GM04503 (cell line): ENCODE measurements at places on chromosomes 11 and 22.

DNA sequence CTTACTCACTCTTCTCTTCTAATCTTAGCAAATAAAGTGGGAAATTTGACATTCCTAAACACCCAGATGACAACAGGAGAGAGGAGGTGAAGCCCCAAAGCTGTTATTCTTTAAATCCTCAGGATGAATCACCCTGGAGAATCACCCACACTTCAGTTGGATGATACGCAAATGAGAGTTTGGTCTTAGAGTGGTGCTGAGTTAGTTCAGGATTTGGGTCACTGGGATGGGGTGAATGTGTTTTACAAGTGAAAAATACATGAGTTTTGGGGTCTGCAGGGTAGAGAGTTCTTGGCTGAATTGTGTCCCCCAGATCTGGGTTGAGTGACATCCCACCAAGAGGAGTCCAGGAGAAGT is 117.2 kb downstream of the GGTLC2 start:
- DNase-seq, result no peak

- no peak for DNase-seq
Measured at GRCh38 chr11:32478277-32478731, 43.0 kb upstream of the WT1 start.

DNA sequence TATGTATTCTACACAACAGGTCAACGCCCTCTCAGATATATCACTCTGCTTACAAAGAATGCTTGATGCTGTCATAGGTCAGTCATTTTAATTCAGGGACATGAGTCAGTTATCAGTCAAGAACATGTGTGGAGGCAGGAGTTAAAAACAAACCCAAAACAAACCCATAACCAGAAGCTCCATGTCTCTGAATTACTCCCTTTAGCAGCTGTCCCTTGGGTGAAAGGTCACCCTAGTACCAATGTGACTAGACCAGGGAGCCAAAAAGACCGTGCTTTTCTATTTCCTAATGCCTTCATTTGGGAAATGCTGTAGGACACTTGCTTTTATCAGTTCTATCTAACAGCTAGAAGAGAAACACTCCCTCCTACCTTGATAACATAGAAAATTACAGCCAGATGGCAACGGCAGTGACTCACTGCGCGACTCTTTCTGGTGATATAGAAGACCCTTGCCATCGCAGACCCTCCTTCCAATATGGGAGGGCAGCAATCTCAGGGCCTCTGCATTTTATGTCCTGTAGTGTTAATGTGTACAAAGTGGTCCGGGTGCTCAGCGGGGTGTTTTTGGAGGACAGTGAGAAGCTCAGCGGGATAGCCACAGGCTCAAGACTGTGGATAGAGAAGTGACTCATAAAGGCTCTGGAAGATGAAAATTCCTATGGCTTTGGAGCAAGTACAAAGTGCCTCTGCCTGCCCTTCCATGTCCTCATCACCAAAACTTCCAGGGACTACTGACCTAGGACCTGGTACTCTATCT is 24.8 kb downstream of the APOL5 start:
- DNase-seq, result peak; percentile 72

GRCh38 chr11:118791961-118792569 is 1.1 kb upstream of the DDX6 start:
- no peak for DNase-seq

DNA sequence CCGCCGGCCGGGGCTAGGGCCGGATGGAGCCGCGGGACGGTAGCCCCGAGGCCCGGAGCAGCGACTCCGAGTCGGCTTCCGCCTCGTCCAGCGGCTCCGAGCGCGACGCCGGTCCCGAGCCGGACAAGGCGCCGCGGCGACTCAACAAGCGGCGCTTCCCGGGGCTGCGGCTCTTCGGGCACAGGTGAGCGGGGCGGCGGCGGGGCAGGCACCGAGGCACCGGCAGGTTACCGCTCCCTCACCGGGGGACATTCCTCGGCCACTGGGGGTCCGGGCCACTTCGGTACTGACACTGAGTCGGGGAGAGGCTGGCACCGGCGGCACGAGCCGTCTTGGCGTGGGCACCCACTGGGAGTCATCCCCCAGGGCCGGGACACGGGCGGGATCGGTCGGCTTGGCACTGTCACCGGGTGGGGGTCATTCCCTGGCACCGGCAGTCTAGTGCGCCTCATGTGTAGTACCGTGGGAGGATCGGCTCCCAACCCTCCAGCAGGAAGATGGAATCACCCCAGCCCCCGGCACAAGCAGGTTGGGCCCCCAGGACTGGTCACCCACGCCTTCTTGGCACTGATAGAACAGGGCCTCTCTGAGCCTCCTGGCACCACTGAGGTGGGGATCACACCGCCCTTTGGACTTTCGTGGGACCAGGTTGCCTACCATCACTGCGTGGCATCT is 511 bp downstream of the DGKZ start:
- DNase-seq, result no peak

DNA sequence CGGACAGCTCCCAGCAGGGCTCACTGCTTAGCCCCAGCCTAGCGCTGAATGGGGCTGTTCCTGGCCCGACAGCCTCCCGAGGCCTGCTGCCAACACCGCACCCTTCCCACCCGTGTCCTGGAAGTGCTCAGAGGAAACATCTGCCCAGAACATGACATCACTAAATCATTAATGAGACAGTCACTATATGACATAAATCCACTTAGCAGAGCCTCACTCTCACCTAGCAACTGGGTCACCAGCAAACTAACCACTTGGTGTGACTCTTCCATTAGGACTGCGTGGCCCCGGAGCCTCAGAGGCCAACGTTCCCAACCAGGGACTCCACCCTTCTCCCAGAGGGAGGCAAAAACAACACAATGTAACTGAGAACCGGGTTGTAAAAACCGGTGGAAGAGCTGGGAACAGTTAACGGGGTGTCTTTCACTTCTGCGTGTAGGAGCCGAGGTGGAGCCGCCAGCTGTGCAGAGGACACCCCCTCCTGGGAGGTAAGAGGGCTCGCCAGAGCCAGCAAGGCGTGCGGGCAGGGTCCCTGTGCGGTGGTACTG is 21.4 kb upstream of the PACSIN2 start:
- DNase-seq, result peak; percentile 79

- DNase-seq, result no peak
Measured at GRCh38 chr11:25655636-25656035, 676.3 kb upstream of the ANO3 start.

- no peak for DNase-seq
Measured at GRCh38 chr11:16979703-16980622, 34.3 kb downstream of the PLEKHA7 start.

DNA sequence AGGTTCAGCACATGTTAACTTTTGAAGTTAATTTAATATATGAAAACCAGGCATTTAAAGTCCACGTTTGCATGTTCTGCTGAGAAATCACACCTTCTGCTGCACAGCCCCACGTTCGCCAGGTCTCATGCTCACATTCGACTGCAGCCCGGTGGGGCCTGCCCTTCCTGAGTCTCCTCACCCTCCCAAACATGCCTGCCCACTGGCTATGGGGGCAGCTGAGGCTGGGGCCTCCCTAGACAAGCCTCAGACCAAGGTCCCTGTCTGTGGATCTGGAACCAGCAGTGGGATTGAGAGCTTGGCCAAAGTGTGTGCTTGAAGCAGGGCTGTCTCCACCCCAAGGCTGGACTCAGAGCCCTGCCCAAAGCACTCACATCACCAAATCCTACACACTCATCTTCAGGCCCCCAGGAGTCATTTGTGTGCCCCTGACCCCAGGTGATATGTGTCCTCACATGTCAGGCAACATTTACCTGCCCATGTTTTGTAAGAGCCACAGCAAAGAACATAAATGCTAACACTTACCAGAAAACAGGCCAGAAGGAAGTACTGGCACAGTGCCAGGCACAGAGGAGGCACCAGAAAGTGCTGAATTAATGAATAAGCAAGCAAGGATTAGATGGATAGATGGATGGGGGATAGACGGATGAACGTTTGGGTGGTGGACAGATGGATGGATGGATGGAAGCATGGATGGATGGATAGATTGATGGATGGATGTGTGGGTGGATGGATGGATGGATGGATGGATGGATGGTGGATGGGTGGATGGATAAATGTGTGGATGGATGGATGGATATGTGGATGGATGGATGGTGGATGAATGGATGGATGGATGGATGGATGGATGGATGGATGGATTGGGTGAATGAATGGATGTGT is 9.4 kb upstream of the FADD start:
- DNase-seq, result no peak

DNA sequence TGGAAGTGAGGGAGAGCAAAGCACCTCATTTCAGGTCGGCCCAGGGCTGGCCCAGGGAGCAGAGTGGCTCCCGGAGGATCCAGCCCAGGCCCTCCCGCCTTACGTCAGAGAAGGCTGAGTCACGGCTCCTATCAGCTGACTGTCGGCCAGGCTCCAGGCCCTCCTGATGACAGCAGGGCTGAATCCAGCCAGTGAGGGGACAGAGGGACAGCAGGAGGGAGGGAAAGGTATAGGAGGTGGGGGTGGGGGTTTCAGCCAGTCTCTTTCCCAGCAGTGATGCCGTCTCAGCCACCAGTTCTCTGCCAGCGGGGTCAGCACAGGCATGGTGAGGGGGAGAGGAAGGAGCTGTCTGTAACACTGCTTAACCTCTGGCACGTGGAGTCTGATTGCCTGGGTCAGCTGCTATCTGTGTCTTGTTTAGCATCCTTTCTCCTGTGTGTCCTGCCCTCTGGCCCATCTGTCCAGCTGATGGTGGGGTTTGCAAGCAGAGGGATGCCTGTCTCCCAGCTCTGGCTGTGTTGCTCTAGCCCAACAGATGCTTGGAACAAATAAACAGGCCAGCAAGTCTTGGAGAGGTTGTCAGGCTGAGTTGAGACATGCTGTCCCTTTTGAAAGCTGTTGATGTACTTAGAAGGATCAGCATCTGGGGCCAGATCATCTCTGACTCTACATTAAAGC is 74.0 kb downstream of the ADAMTS15 start:
- peak; percentile 55 for DNase-seq
